ENCODE measurements at places on chromosomes 1 and 21. TPM values are rescaled to one million over a fixed set of nuclear protein-coding genes. Genes with fewer than 3 reads are reported as not detected.

Gene RHD
- 0.10 TPM for total RNA-seq

- H3K36me3 ChIP-seq: no peaks in the 10 kb centered on the region
- H3K4me1 ChIP-seq: peaks cover 6% of the 10 kb centered on the region
- H3K4me3 ChIP-seq: no peak overlapping the region
- H3K27ac ChIP-seq: no peak overlapping the region
- peak; percentile 14 for DNase-seq
Measured at GRCh38 chr1:227742738-227743715, 7.8 kb downstream of the SNAP47 start.

DNA sequence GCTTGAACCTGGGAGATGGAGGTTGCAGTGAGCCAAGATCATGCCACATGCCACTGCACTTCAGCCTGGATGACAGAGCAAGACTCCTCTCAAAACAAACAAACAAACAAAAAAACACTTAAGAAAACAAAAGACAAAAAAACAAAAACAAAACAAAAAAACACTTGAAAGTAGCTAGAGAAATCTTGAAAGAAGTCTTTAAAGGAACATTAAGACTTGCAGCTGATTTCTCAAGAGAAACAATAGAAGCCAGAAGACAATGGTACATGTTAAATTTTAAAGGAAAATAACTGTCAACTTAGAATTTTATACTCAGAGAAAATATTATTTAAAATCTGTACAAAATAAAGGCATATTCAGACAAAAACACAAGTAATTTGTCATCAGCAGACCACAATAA, 71.3 kb downstream of the HLX start:
- H3K27me3 ChIP-seq: no peaks in the 10 kb centered on the region
- H3K36me3 ChIP-seq: no peaks in the 10 kb centered on the region
- H3K27ac ChIP-seq: no peak overlapping the region
- no peak for DNase-seq
- H3K4me3 ChIP-seq: no peak overlapping the region
- H3K4me1 ChIP-seq: no peaks in the 10 kb centered on the region

Gene CRNN
- not detected for total RNA-seq

Gene HOOK1
- 47.8 TPM for total RNA-seq

- no peak overlapping the region for H3K4me3 ChIP-seq
- H3K27ac ChIP-seq: no peak overlapping the region
- no peaks in the 10 kb centered on the region for H3K4me1 ChIP-seq
- no peaks in the 10 kb centered on the region for H3K27me3 ChIP-seq
Measured at GRCh38 chr1:225156254-225156653, 226.8 kb downstream of the DNAH14 start.

GRCh38 chr1:35186239-35186638, 6.7 kb downstream of the SFPQ start:
- no peak overlapping the region for H3K27ac ChIP-seq
- DNase-seq: no peak
- peaks cover 44% of the 10 kb centered on the region for H3K36me3 ChIP-seq
- H3K27me3 ChIP-seq: no peaks in the 10 kb centered on the region
- no peak overlapping the region for H3K4me3 ChIP-seq
- H3K4me1 ChIP-seq: peaks cover 8% of the 10 kb centered on the region

Gene TP73
- 0.42 TPM for total RNA-seq

DNA sequence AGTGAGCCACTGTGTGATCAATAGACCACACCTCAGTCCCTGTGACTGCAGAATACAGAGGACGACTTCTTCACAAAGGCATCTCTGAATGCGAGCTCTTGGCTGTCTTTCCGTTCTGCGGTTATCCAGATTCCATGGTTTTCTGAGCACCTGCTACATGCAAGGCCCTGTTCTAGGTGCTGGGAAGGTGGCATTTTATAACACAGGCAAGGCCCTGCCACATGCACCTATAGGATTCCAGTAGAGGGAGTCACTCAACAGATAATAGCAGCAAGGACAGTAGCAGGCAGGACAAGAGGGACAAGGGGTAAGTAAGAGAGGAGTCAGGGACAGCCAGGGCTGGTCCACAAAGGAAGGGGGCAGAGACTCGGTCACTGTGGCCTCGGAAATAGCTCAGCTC, 9.0 kb downstream of the URB1 start:
- H3K27ac ChIP-seq: no peak overlapping the region
- no peaks in the 10 kb centered on the region for H3K4me1 ChIP-seq
- H3K27me3 ChIP-seq: no peaks in the 10 kb centered on the region
- peaks cover 9% of the 10 kb centered on the region for H3K36me3 ChIP-seq
- H3K4me3 ChIP-seq: no peak overlapping the region
- DNase-seq: no peak

Gene TNFRSF1B
- total RNA-seq: 27.2 TPM

DNA sequence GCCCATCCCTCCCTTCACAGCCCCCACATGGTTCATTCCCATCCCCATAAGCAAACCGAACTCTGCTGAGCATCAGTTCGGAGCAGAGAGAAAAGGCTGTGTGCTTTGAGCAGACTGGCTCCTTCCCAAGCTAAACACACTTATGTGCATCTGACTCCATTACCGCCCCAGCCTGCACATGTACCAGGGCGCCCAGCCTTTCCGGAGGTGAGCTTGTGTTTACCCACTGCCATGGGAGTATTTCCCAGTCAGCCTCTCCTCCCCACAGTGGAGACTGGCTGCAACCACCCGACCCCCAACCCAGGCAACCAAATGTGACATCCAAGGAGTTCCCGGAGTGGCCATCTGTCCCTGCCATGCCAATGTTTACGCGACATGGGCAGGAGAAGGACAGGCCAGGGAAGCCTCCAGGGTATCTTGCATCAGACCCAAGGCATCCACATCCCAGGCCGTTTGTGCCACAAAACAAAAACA, 9.4 kb downstream of the TIAM1 start:
- H3K27me3 ChIP-seq: no peaks in the 10 kb centered on the region
- no peaks in the 10 kb centered on the region for H3K36me3 ChIP-seq
- H3K4me1 ChIP-seq: no peaks in the 10 kb centered on the region
- H3K4me3 ChIP-seq: no peak overlapping the region

Gene RSPH1
- 7.5 TPM for total RNA-seq

Gene CD84
- 3.0 TPM for total RNA-seq

DNA sequence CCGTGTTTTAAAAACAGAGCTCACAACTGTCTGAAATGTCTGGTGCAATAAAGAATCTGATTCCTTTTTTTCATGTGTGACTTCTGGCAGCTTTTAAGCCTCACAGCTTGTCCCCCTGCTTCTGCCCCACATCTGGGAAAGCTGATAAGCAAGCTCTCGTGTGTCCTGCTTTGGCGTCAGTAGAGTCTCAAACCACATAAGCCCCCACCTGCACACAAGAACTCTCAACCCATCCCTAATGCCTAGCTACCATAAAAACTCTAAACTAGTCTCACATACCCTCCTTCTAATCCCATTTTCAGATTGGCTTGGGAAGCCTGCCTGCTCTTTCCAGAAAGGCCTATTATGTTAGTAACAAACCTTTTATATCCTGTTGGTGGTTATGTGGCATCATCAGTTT, 94.6 kb upstream of the DAB1 start:
- DNase-seq: no peak
- H3K27me3 ChIP-seq: no peaks in the 10 kb centered on the region
- H3K4me3 ChIP-seq: no peak overlapping the region
- H3K4me1 ChIP-seq: no peaks in the 10 kb centered on the region
- H3K36me3 ChIP-seq: no peaks in the 10 kb centered on the region

DNA sequence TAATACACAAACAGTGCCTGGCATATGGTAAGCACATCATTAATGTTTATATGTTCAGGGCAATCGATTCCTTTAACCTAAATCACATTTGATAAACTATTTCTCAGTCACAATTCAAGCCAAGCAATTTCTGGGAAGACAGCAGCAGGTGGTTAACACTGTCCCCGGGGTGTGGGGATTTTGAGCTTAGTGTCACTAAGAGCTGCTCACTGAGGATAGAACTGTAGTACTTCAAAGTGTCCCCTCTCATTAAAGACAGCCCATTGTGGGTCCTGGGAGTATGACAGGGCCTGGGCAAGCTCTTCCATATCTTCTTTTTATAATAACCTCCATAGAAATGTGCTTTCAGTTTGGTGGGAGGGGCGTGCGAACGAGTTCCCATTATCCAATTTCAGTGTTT, 8.4 kb upstream of the GALNT2 start:
- no peak overlapping the region for H3K4me3 ChIP-seq
- no peak for DNase-seq
- no peaks in the 10 kb centered on the region for H3K27me3 ChIP-seq
- no peaks in the 10 kb centered on the region for H3K4me1 ChIP-seq
- no peak overlapping the region for H3K27ac ChIP-seq
- H3K36me3 ChIP-seq: no peaks in the 10 kb centered on the region

DNA sequence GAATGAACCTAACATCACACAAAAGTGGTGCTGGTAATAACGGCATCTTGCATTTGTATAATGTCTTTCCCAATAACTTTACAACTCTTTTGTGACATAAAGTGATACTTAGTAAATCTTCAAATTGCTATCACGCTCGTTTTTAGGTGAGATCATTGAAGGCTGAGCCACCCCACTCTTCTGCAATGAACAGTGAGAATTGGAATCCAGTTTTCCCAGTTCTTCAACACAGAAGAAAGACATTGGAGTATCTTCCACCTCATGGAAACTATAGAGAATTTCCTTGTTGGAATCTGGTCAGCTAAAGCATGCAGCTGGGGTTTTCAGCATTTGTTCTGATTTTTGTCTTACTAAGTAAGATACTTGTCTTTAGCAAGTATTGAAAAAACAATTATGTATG, 59.9 kb upstream of the NRIP1 start:
- H3K4me1 ChIP-seq: no peaks in the 10 kb centered on the region
- H3K27ac ChIP-seq: no peak overlapping the region
- H3K4me3 ChIP-seq: no peak overlapping the region
- no peaks in the 10 kb centered on the region for H3K36me3 ChIP-seq

GRCh38 chr1:37123276-37124115, 89.2 kb upstream of the GRIK3 start:
- no peak overlapping the region for H3K4me3 ChIP-seq
- H3K27ac ChIP-seq: no peak overlapping the region
- DNase-seq: no peak
- H3K27me3 ChIP-seq: no peaks in the 10 kb centered on the region
- no peaks in the 10 kb centered on the region for H3K4me1 ChIP-seq

Gene BMP8A
- total RNA-seq: 1.4 TPM

DNA sequence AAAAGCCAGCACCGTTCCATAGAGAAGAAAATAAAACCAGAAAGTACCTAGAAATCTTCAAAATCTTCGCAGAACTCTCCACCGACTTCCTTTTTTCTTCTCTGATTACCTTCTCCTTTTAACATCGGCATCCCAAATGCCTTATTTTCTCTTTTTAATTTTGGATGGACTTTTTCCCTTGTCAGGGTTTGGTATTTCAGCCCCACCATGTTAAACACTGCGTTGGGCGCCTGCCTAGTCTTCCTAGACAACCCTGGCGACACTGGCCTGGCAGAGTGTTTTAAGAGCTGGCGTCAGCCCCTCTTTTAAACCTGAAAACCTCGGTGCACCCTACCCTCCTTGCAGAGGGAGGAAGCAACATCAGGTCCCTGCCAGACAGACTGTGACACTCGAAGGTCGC, 66.0 kb upstream of the EFHD2 start:
- H3K27ac ChIP-seq: no peak overlapping the region
- no peaks in the 10 kb centered on the region for H3K4me1 ChIP-seq
- no peaks in the 10 kb centered on the region for H3K27me3 ChIP-seq
- no peak overlapping the region for H3K4me3 ChIP-seq
- H3K36me3 ChIP-seq: no peaks in the 10 kb centered on the region

Gene KRTAP13-1
- total RNA-seq: not detected

Gene CCDC24
- total RNA-seq: 24.6 TPM

GRCh38 chr21:25409978-25410377, 197.3 kb downstream of the MRPL39 start:
- H3K27ac ChIP-seq: no peak overlapping the region
- no peak overlapping the region for H3K4me3 ChIP-seq
- no peaks in the 10 kb centered on the region for H3K4me1 ChIP-seq
- no peaks in the 10 kb centered on the region for H3K27me3 ChIP-seq

Gene RIPPLY3
- 0.21 TPM for total RNA-seq

DNA sequence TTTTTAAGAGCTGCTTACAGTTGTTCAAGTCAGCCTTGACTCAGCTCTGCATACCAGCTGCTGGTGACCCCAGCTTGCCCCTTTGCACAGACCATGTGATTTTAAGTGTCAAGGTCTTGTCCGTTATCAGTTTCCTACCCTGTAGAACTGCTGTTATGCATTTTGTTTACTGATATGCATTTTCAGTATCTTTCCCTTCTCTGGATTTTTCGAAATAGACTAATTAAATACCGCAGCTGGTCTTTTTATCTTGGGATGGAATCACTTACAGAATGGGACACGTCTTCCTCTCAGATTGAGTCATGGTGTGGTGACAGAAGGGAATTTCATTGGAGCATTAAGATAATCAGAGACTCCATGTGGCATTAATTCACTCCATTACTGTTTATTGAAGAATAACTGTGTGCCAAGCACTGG, 145.6 kb downstream of the FMN2 start:
- H3K27ac ChIP-seq: no peak overlapping the region
- H3K4me3 ChIP-seq: no peak overlapping the region

Gene RGS5
- total RNA-seq: 41.7 TPM

Gene PDXK
- total RNA-seq: 188 TPM

DNA sequence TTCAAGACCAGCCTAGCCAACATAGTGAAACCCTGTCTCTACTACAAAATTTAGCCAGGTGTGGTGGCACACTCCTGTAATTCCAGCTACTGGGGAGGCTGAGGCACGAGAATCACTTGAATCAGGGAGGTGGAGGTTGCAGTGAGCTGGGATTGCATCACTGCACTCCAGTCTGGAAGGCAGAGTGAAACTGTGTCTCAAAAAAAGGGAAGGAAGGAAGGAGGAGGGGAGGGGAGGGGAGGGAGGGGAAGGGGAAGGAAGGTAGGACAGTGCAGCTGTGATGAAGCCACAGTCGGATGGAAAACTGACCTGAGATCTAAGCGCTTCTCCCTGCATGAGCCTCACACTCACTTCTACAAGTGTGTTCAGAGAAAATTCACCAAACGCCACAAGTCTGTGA, 22.0 kb upstream of the FHAD1 start:
- H3K4me3 ChIP-seq: no peak overlapping the region
- H3K27me3 ChIP-seq: no peaks in the 10 kb centered on the region
- no peak for DNase-seq
- H3K36me3 ChIP-seq: no peaks in the 10 kb centered on the region
- no peak overlapping the region for H3K27ac ChIP-seq
